ENCODE measurements at places on chromosomes 11 and 22.

- no peak for DNase-seq
These were observed 378.8 kb downstream of the DYNC2H1 start for GRCh38 chr11:103488031-103488461.

DNA sequence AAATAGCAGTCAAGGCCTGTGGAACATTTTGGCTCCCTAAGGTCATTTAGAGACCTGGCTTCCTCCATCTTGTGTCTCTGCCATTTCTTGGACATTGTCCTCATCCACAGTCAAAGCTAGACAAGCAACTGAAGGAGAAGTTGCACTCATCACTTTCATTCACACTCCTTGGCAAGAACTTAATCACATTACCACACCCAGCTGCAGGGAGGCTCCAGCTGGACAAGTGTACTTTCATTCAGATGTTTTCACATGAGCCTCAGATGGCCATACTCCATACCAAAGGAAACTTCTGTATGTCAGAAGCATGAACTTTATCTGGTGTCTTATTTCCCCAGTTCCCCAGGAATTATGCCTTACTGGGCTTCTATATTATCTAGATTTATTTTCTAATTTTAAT lies 537.4 kb downstream of the TMEM135 start:
- DNase-seq: no peak

- no peak for DNase-seq
These were observed 24.2 kb downstream of the EIF4G2 start for GRCh38 chr11:10784232-10785145.

- no peak for DNase-seq
These were observed 109.3 kb downstream of the NECTIN1 start for GRCh38 chr11:119619665-119620064.

DNA sequence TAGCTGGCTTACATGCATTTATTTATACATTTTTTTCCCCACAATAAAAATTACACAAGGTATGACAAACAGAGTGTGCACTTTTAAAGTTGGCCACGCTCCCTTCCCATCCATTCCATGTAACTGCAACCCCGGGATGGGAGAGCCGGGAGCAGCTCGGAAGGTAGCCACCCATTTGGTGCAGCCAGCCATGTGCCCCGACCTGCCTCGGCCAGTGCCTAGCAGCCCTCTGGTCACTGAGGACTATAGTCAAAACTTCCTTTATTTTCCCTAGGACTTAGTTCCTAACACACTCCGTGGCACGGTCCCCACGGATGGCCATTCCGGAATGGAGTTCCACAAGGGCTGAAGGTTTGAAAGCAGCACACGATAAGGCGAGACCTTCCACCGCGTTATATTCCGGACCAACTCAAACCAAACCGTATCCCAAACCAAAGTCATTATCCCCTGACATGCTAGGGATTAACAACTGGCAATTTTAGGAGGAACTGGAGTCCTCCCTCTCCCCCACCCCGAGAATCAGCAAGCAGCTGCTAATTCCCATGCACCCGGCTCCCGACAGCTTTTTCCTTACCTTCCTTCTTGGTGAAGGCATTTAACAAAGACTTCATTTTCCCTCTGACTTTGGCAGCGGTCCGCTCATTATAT lies 426.4 kb downstream of the SHANK2 start:
- no peak for DNase-seq

DNA sequence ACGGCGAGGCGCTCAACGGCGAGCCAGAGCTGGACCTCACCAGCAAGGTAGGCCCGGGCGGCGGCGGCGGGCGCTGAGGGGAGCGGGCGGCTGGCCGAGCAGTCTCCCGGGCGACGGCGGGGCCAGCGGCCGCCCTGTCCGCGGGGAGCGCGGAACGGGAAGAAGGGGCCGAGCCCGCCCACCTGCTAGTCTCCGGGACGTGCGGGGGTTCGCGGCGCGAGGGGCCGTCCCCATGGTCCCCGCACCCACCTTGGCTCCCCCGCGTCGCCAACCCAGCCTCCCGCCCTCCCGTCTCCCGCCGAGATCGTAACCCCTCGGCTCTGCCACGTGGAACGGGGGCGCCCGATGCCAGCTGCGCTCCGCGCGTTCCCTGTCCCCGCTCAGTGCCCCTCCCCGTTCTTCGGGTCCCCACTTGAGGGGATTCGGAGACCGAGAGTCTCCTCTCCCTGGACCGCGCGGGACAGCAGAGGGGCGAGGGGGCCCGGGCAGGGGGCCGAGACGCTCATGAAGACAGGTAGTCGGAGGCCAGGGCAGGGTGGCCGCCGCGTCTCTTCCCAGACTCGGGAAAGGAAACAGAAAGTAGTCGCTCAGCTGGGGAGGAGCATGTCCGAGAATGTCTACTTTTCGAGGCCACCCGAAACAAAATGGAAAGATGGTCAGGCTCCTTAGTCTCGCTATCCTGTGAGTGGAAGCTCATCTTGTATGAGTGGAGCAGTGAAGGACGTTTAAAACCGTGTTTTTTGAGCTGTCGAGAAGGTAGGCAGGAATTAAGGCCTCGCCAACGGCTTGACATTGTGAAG lies 557 bp downstream of the GTPBP1 start:
- no peak for DNase-seq

- no peak for DNase-seq
These were observed 28.7 kb downstream of the FCHSD2 start for GRCh38 chr11:73113426-73113825.

DNA sequence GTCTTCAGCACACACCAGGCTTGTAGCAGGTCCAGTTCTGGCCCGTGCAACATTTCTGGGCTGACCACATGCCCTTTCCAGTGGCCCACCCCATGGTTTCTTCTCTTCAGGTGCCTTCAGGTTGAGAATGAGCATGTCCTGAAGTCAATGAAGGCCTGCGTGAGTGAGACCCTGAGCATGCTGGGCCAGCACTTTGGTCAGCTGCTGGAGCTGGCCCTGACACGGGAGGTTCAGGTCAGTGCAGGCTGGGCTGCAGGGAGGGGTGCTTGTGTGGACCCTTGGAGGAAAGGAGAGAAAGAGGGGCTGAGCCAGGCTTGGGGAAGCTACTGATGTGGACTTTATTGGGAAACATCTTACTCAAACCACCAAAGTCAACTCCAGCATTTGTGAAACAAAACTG lies 63.5 kb downstream of the INSC start:
- no peak for DNase-seq

DNA sequence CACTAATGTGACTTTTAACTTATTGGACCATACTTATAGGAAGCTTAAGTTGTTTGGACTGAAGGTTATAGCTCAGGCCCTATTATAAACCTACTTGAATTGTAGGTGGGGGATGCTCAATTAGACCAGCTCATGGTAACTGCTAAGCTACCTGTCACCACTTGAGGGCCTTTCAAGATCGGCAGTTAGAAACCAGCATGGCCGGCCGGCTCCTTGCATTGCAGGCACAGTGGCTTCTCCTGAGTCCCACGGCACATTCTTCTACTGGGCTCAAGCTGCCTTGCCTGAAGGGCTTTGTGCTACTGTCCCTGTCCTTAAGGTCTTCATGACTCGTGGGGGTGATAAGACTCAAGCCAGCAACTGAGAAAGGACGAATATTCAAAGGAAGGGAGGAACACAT lies 70.8 kb downstream of the TBC1D22A start:
- DNase-seq: no peak

- no peak for DNase-seq
These were observed 829.0 kb upstream of the API5 start for GRCh38 chr11:42482822-42483221.
